Activated T-cell treated with anti-CD3 and anti-CD28 coated beads, Interleukin-2, amount 50 U/mL, for 48 hours (primary cell): ENCODE measurements at places on chromosomes 11 and 22.
A peak's percentile ranks its signal among the peaks of the same experiment; 100 is the strongest.

- peak; percentile 69 for DNase-seq
Observed at GRCh38 chr11:71080239-71081097, 171.9 kb downstream of the SHANK2 start.

DNA sequence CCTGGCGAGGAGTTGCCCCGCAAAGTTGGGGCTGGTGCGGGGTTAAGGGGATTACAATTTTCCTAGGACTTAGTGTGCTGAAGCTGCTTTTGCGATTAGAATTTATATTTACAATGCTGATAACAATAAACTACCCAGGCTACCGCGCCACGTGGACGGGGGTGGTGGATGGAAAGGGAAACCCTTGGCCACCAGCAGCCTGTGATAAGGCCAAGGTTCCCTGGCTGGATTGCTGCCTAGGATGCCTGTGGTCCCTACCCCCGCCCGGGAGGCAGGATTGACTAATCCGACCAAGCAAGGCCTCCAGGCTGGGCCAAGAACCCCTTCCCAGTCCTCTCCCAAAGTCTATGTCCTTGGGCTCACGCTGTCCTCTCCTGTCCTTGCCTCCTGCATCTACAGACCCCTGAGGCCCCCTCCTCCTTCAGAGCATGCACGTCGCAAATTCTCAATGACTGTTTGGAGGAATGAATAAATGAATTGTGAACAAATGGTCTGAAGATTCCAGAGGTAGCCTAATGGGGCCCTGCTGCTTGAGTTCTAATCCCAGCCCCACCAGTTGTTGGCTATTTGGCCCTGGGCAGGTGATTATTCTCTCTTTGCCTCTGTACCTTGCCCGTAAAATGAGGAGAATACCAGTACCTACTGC, 7.6 kb upstream of the CHKA start:
- DNase-seq, result no peak

DNA sequence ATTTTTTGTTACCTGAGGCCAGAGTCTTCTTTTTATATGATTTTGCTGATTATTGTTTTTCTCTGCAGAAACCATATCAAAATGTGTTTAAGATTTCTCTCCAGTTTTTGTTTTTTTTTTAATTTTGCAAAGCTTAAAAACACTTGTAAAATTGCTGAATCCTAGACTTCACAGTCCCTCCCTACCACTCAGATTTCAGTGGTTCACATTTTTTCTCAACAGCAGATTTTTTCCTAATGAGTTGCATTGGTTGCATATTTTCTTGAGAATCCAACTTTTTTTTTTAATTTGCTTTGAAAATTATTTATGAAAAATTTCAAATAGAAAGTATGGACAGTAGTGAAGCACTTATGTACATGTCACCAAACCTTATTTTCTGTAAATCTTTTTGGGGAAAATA, 5.8 kb downstream of the ARL14EP start:
- DNase-seq, result no peak

GRCh38 chr11:75782540-75783263, 14.1 kb downstream of the DGAT2 start:
- DNase-seq, result no peak

- DNase-seq, result no peak
Observed at GRCh38 chr22:42880815-42881214, 23.7 kb upstream of the ARFGAP3 start.

GRCh38 chr11:83682611-83682973, 396.4 kb upstream of the CCDC90B start:
- no peak for DNase-seq

DNA sequence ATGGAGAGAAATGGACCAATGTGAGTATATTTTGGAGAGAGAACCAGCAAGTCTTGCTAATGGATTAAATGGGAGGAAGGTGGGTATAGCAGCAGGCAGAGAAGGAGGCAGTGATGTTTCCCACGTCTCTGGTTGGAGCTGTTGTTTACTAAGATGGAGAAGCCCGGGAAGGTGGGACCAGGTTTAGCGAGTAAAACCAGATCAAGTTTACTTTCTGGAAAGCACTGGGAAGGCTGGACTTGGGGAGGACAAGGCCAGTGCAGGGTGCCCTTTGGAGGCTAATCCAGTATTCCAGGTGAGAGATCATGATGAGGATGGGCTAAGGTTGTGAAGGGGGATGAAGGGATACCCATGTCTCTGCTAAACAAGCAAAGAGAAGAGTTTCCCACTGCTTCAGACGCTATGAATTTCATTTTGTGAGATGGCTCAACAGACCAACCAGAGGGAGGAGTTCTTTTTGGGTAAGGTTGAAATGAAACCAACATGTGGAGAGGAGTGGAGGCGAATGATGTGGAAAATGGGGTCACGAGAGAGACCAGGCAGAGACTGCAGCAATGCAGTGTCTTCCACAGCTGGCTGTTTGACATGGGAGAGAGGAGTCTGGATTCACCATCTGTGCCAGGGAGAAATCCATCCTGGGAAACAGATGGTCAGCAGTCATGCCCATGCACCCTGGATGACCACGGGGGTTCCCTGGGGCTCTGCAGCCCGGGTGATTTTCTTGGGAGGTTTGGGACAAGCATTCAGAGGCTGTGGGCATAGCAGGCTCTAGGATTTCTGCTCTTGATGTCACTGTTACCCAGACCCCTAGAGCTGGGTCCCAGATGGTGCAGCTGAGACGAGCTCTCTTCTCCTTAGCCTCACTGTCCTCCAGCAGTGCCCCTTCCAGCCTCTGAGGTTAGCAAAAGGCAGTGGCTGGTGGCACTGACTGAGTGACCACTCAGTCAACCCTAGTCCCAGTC, 24.9 kb downstream of the COMMD9 start:
- DNase-seq, result no peak

GRCh38 chr11:984546-984945, 52.0 kb downstream of the MUC6 start:
- DNase-seq, result no peak

DNA sequence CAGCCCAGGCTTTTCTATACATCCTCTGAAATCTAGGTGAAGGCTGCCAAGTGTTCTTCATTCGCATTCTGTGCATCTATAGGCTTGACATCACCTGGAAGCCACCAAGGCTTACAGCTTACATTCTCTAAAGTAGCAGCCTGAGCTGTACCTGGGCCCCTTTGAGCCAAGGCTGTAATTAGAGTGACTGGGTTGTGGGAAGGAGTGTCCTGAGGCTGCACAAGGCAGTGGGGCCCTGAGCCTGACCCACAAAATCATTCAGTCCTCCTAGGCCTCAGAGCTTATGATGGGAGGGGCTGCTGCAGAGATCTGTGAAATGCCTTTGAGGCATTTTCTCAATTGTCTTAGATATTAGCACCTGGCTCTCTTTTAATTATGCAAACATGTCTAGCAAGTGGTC, 33.0 kb upstream of the RDX start:
- no peak for DNase-seq
